ENCODE measurements at places on chromosomes 6 and 20. TPM values are rescaled to one million over a fixed set of nuclear protein-coding genes. Genes with fewer than 3 reads are reported as not detected.

Gene CYP21A2
- 3,679 TPM for total RNA-seq

Gene TTK
- total RNA-seq, result 0.68 TPM

- no peak overlapping the region for H3K4me3 ChIP-seq
- no peak overlapping the region for H3K27ac ChIP-seq
- H3K4me1 ChIP-seq, result peaks cover 10% of the 10 kb centered on the region
- H3K36me3 ChIP-seq, result no peaks in the 10 kb centered on the region
- no peaks in the 10 kb centered on the region for H3K27me3 ChIP-seq
These were observed 138.7 kb upstream of the SASH1 start for GRCh38 chr6:148203970-148204369.

GRCh38 chr6:12602342-12602741 lies 114.2 kb upstream of the PHACTR1 start:
- H3K27me3 ChIP-seq, result no peaks in the 10 kb centered on the region
- H3K36me3 ChIP-seq, result no peaks in the 10 kb centered on the region
- no peak overlapping the region for H3K4me3 ChIP-seq
- peaks cover 9% of the 10 kb centered on the region for H3K4me1 ChIP-seq
- no peak overlapping the region for H3K27ac ChIP-seq
- DNase-seq, result no peak

DNA sequence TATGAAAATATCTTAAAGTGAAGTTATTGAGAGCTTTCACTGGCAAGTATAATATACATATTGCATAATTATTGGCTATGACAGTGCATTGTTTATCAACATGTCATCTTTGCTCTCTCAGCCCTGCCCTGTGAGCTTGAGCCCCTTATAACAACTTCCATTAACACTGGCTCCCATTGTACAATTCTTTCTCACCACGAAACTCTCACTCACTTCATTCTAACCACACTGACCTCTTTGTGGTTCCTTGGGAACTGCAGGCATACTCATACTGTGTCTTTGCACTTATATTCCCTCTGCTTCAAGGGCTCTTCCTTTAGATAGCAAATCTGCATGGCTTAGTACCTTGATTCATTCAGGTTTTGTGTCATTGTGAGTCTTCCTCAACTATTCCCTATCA lies 411.8 kb downstream of the CDKAL1 start:
- no peak overlapping the region for H3K4me3 ChIP-seq
- no peaks in the 10 kb centered on the region for H3K4me1 ChIP-seq
- H3K27ac ChIP-seq, result no peak overlapping the region
- no peaks in the 10 kb centered on the region for H3K27me3 ChIP-seq
- no peaks in the 10 kb centered on the region for H3K36me3 ChIP-seq

DNA sequence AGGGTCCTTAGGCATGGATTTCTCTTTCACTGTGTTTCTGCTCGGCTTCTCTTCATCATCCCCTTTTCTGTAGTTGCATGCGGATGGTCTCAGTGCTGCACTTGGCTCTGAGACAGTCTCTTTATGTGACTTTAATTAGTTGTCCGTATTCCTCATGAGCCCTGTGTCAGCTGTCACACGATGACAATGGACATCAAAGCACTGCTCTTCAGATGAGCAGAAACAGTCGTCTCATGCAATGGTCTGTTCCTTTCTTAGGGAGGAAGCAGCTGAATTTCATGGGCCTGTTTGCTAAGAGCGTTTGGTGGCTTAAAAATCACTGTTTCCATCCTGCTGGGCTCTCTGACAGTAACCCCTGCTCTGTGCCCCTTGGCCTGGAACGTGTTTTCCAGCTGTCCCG lies 64.9 kb downstream of the SYTL3 start:
- no peak for DNase-seq
- H3K36me3 ChIP-seq, result no peaks in the 10 kb centered on the region
- no peak overlapping the region for H3K27ac ChIP-seq
- no peak overlapping the region for H3K4me3 ChIP-seq
- H3K4me1 ChIP-seq, result no peaks in the 10 kb centered on the region
- H3K27me3 ChIP-seq, result no peaks in the 10 kb centered on the region

DNA sequence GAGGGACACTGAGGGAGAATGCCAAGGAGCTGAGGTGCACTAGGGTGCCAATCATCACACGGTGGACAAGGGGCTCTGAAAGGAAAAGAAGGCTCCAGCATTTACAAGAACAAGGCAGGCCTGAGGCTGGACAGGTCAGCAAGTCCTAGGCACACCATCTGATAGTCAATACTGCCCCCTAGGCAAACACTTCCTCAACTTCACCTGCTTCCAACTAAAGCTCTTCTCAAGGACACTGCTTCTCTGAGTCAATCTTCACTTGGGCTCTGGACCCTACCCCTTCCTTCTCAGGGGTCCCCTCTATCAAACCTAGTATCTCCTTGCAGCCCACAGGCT lies 37.7 kb upstream of the SLC4A11 start:
- no peaks in the 10 kb centered on the region for H3K4me1 ChIP-seq
- DNase-seq, result peak; percentile 40

DNA sequence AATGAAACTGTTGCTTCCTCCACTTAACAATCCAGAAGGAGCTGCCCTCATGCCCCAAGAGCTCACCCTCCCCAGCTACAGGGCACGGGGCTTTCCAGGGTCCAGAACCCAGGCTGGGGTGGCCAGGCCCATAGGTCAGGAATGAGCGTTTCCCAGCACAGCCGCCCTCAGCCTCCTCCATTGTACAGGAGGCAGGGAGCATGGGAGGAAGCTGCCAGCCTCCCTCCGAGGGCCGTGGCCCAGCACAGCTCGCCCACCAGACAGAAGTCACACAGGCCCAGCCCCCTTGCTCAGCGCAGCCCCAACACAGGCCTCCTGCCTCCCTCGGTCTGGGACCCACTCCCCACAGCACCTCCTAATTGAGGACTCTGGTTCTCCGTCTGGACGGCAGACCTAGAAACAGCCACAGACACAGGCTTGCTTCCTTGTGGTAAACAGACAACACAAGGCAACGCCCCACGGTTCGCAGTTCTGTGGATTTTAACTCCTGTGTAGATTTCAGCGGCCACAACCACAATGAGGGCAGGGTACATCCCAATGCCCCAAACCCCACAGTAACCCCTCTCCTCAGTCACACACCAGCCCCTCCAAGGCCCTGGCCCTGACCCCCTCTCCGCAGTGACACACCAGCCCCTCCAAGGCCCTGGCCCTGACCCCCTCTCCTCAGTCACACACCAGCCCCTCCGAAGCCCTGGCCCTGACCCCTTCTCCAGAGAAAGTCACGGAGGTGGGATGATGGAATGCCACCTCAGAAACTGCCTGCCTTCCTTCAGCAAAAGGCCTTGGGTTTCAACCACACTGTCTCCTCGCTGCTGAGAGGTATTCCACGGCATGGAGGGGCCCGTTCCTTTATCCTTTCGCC lies 173.5 kb downstream of the DLL1 start:
- no peak overlapping the region for H3K4me3 ChIP-seq
- H3K27me3 ChIP-seq, result no peaks in the 10 kb centered on the region
- no peaks in the 10 kb centered on the region for H3K4me1 ChIP-seq
- peak; percentile 8 for DNase-seq

DNA sequence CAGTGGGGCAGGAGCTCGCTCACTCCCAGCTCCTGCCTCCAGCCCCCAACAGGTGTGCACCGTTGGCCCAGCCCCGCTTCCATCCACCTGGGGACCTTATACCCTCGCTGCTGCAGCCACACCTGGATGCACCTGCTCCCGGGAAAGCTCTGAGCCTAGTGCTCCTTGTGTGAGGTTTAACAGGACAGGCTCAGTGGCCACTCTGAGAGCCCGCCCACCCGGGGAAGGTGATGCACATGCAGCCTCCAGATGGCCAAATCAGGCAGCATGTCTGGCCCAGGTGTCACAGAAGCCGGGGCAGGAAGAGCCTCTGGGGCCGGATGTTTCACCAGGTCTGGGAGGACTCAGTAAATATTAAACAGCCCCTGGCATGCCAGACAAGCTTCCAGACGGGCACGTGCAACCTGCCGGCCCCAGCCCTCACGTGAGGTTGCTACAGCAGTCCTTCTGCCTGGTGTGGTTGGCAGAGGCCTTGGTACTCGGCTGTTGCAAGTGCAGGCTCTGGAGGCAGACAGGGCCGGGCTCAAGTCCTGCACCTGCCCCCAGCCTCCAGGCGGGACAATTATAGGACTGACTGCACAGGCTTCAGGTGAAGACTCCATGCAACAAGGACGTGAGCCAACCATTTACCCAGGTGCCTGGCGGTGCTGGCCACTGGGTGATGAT lies 66.9 kb downstream of the RIPOR3 start:
- no peaks in the 10 kb centered on the region for H3K27me3 ChIP-seq
- no peak overlapping the region for H3K27ac ChIP-seq
- no peaks in the 10 kb centered on the region for H3K4me1 ChIP-seq

GRCh38 chr20:43151901-43152300 lies 37.8 kb downstream of the PTPRT start:
- no peaks in the 10 kb centered on the region for H3K36me3 ChIP-seq
- no peak for DNase-seq
- H3K27ac ChIP-seq, result no peak overlapping the region

DNA sequence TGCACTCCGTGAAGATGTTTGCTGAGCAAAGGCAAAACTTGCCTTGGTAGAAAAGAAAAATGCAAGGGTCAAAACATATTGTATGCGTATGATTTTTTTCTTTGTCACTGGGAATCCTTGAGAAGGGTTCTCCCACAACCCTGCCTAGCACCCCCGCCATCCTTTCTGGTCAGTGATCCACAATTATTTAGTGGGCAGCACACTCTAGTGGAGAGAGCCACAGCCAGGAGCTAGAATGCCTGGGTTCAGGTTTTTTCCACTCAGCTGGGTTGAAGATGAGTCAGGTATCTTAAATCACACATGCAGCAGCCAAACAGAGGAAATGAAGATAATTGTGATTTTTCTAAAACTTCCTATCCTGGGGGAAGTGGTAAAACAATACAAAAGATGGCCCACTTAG lies 243.1 kb downstream of the PKHD1 start:
- no peak overlapping the region for H3K4me3 ChIP-seq
- no peaks in the 10 kb centered on the region for H3K36me3 ChIP-seq
- no peak overlapping the region for H3K27ac ChIP-seq
- H3K4me1 ChIP-seq, result no peaks in the 10 kb centered on the region
- DNase-seq, result no peak

- H3K4me1 ChIP-seq, result no peaks in the 10 kb centered on the region
- no peaks in the 10 kb centered on the region for H3K27me3 ChIP-seq
- no peak for DNase-seq
- H3K4me3 ChIP-seq, result peak overlapping the region; percentile 70
These were observed 735 bp downstream of the FAM135A start for GRCh38 chr6:70413992-70414494.

Measured in adrenal gland (tissue), 19 donors.